Smooth muscle cell of the coronary artery (primary cell): ENCODE measurements at places on chromosomes 12 and 14. TPM values are rescaled to one million over a fixed set of nuclear protein-coding genes. Genes with fewer than 3 reads are reported as not detected.

LHX5 gene
- total RNA-seq: not detected in 2 replicates

KCNH5 gene
- total RNA-seq: under 0.01 and 0.15 TPM in 2 replicates

TEX52 gene
- total RNA-seq: not detected in 2 replicates

KLRG1 gene
- total RNA-seq: 0.15 and 0.35 TPM in 2 replicates

CLEC4C gene
- total RNA-seq: not detected in 2 replicates

CD4 gene
- total RNA-seq: 0.23 and 0.47 TPM in 2 replicates

RIPK3 gene
- 0.23 and 9.4 TPM in 2 replicates for total RNA-seq

KLHDC2 gene
- total RNA-seq: 79.9 and 106 TPM in 2 replicates

MYH6 gene
- total RNA-seq: under 0.01 TPM in 1 of 2 replicates, not detected in the other

RHEBL1 gene
- 0.59 and 0.60 TPM in 2 replicates for total RNA-seq

C14orf132 gene
- 4.1 and 15.3 TPM in 2 replicates for total RNA-seq

SMCO2 gene
- total RNA-seq: 0.08 TPM in 1 of 2 replicates, not detected in the other

SLC25A21 gene
- total RNA-seq: 0.15 TPM in 1 of 2 replicates, not detected in the other

GZMB gene
- total RNA-seq: not detected in 2 replicates

PLD4 gene
- 0.15 TPM in 1 of 2 replicates, not detected in the other for total RNA-seq

CD163L1 gene
- total RNA-seq: 0.59 and 8.1 TPM in 2 replicates

PPP1R1A gene
- total RNA-seq: not detected in 2 replicates

B3GNT4 gene
- total RNA-seq: 0.08 TPM in 1 of 2 replicates, not detected in the other

GSC gene
- total RNA-seq: 1.3 TPM in 1 of 2 replicates, not detected in the other

GCH1 gene
- total RNA-seq: 0.90 and 8.2 TPM in 2 replicates

CCND2 gene
- 24.3 and 42.7 TPM in 2 replicates for total RNA-seq

NTF3 gene
- total RNA-seq: 2.6 and 10.8 TPM in 2 replicates

TCL1B gene
- not detected in 2 replicates for total RNA-seq

SOAT2 gene
- not detected in 2 replicates for total RNA-seq

DIO2 gene
- total RNA-seq: 1.8 and 4.2 TPM in 2 replicates

TBPL2 gene
- total RNA-seq: not detected in 2 replicates

SLC7A7 gene
- 1.2 and 16.2 TPM in 2 replicates for total RNA-seq

AHNAK2 gene
- 27.4 and 174 TPM in 2 replicates for total RNA-seq

C3AR1 gene
- total RNA-seq: under 0.01 and 0.30 TPM in 2 replicates

CKAP4 gene
- 43.1 and 229 TPM in 2 replicates for total RNA-seq

ZBTB39 gene
- 2.6 and 3.7 TPM in 2 replicates for total RNA-seq

RPS6KL1 gene
- 0.35 and 0.45 TPM in 2 replicates for total RNA-seq

RNASE1 gene
- total RNA-seq: 0.75 and 0.82 TPM in 2 replicates

LGR5 gene
- 2.3 TPM in 1 of 2 replicates, not detected in the other for total RNA-seq

TUNAR gene
- not detected in 2 replicates for total RNA-seq

FGF6 gene
- not detected in 2 replicates for total RNA-seq

CCDC38 gene
- total RNA-seq: not detected in 2 replicates
